ENCODE measurements at places on chromosomes 3 and 15. TPM values are rescaled to one million over a fixed set of nuclear protein-coding genes. Genes with fewer than 3 reads are reported as not detected.

Gene LXN
- total RNA-seq: 7.0 TPM

Gene RARRES1
- 0.58 TPM for total RNA-seq

Gene TJP1
- total RNA-seq: 145 TPM

Gene ISLR
- total RNA-seq: 0.29 TPM

Gene CP
- total RNA-seq: 0.84 TPM

Gene SMCO1
- total RNA-seq: not detected

Gene SPESP1
- total RNA-seq: not detected

Gene TIMP4
- 5.7 TPM for total RNA-seq

Gene EXD1
- not detected for total RNA-seq

Gene PTPRG
- 108 TPM for total RNA-seq

Gene NAA80
- total RNA-seq: 24.1 TPM
